Activated T-helper 1 cell treated with anti-CD3 and anti-CD28 coated beads, Interleukin-2, amount 50 U/mL, for 16 hours (primary cell): ENCODE measurements at places on chromosomes 7 and 10.

DNA sequence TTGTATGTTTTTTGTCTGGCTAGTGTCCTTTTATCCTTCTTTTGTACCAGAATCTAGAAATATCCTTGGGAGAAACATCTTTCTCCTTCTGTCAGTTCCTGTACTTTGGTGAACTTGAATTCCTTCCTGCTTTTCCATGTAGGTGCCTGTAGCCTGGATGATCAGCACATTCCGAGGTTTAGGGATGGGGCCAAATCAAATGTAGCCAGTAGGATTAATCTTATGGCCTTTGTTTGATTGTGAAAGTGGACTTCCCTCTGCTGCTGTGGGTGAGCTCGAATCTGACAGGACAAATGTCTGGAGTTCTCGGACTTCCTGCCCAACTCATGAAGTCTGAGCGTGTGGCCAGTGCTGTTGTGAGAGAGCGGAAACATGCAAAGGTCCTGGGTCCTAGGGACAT lies 33.2 kb upstream of the NAMPT start:
- DNase-seq, result no peak

- DNase-seq, result no peak
Measured at GRCh38 chr7:37901236-37901827, 15.3 kb downstream of the SFRP4 start.

GRCh38 chr7:143395187-143396149 lies 13.2 kb downstream of the EPHA1 start:
- no peak for DNase-seq

- DNase-seq, result no peak
Measured at GRCh38 chr10:125216309-125216708, 55.9 kb upstream of the CTBP2 start.

- DNase-seq, result no peak
Measured at GRCh38 chr10:78231939-78232338, 198.3 kb downstream of the RPS24 start.

- no peak for DNase-seq
Measured at GRCh38 chr10:124324451-124324850, 94.3 kb downstream of the OAT start.

GRCh38 chr7:44223362-44224079 lies 22.7 kb downstream of the YKT6 start:
- DNase-seq, result no peak

- DNase-seq, result no peak
Measured at GRCh38 chr7:1533547-1534329, 3.2 kb downstream of the MAFK start.

DNA sequence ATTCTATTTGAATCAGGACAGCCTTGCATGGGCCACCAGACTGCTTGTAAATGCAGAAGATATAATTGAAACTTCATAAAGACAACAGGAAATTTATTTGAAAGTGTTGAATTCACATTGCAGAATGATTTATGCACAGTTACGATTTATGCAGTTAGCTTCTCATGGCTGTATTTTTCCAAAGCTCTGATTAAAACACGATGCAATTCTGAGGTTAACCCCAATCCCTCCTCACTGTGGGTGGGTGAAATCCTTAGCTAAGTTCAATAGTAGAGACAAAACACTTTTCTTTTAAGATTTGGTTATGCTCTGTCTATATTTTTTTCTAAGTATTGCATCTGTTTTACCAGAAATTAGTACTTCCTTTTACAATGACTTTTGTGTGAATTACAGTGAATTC lies 728.8 kb upstream of the IGFBP3 start:
- no peak for DNase-seq

GRCh38 chr10:25724241-25724640 lies 209.8 kb upstream of the MYO3A start:
- DNase-seq, result no peak

DNA sequence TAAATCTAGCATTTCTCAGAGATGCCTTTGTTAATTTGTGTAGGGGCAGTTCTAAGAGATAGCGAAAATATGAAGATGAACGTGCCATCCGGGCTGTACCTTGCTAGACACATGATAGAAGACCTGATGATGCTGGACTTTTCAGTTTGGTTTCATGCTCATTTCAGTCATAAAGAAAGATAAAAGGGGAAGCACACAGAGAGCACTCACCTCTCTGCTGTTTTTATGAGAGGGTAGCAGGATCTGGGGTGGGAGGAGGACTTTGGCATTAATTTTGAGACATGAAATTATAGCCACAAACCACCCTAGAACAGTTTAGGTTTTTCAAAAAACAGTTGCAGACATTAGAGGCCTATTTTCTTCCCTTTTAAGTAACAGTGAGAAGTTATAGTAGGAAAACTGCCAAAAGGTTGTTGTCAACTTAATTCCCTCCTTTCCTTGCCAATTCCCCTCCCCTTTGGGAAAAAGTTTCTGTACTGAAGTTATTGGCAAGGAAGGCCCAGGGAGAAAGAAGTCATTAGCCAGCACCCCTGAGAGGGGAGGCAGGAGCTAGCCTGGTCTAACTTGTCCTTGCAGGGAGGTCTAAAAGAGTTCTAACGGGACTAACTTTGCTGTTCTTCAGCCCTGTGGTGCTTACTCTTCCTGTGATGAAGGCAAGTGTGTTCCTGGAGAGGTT lies 2.6 kb downstream of the ST7 start:
- no peak for DNase-seq

GRCh38 chr10:94213001-94213530 lies 149.7 kb downstream of the NOC3L start:
- DNase-seq, result no peak

DNA sequence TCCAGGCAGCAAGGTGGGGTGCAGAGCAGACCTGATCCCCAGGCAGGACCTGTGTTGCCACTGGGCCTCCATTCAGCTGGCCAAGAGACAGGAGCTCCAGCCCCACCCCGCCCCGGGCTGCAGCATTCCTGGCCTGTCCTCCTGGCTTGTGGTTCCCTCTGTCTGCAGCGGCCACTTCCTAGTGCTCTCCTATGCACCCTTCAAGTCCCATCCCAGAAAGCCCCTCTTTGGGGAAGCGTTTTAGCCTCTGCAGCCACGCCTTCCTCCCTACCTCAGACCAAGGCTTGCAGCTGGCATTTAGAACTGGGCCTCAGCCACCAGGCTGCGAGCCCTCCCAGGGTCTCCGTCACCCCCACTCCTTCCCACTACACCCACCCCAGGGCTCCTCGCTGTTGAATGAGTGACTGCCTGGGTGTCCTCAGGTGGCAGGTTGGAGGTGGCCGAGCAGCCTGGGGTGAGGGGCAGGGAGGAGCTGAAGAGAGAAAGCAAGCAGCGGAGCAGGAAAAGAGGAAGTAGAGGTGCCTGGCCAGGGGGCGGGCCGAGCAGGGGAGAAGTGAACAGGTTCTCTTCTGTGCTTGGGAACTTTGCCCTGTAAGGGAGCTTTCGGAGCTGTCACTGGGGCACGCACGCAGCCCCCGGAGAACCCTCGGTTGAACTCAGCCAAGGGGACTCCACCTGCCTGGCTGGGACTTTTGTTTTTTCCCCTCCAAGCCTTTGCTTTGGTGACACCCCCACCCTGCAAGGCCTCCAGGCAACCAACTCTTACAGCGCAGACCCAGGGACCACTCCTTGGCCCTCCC lies 109.1 kb upstream of the TNRC18 start:
- no peak for DNase-seq

- no peak for DNase-seq
Measured at GRCh38 chr10:98286419-98286818, 18.4 kb upstream of the LOXL4 start.

- DNase-seq, result no peak
Measured at GRCh38 chr7:6154542-6155404, 117.7 kb downstream of the CYTH3 start.

GRCh38 chr10:25425776-25426175 lies 251.0 kb downstream of the GPR158 start:
- DNase-seq, result no peak

DNA sequence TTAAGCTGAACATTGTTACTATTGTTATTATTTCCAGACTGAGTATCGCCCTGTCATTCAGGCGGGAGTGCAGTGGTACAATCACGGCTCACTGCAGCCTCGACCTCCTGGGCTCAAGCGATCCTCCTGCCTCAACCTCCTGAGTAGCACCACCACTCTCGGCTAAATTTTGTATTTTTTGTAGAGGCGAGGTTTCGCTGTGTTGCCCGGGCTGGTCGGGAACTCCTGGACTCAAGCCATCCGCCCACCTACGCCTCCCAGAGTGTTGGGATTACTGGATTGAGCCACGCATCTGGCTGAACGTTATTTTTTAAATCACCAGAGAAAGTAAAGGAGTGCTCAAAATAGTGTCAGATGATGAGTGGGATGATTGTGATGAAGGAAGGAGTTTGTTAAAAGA lies 1.4 kb upstream of the HNRNPF start:
- no peak for DNase-seq

DNA sequence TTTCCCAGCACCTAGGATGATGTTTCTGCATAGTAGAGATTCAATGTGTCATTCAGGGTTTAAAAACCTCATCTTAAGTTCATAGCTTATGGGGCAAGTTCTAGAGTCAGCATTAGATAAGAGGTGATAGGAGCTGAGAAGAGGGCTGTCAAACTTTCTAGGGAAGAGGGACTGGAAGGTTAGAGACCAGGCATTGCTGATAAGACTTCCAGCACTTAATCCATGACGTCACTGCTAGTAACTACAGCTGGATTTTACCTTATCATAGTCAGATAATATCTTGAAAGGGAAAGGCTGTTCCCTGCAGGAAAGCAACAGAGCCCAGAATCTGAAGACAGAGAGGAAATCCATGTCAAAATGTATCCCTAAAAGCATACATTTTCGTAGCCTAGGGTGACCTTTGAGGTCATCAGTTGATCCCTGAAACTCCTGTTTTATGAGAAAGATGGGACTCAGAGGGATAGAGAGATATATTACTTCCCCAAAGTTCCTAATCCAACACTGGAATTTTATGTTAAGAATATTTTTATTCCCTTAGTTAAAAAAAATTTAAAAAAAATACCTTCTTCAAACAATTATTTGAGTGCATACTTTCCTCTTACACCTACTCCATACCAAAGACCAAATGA lies 3.3 kb upstream of the CPED1 start:
- DNase-seq, result no peak

DNA sequence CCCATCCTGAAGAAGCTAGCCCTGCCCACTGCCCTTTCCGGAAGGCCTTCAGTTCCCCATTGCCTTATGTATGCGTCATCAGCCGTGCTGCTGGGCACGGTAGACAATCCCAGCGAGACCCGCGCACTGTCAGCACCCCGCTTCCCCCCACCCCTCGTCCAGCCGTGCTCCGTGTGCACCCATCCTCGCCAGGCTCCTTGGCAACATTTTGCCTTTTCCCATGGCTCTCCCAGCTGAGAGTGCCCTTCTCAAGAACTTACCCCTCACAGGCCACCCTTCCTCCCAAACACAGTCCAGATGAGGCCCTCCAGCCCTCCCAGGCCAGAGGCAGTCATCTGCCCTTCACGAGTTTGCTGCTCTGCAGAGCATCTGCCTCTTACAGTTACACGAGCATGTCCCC lies 633.8 kb upstream of the FOXK1 start:
- no peak for DNase-seq
